Activated effector memory CD4-positive, alpha-beta T cell treated with anti-CD3 and anti-CD28 coated beads, Interleukin-2, amount 50 U/mL, for 16 hours (primary cell): ENCODE measurements at places on chromosomes 4 and X.
A peak's percentile ranks its signal among the peaks of the same experiment; 100 is the strongest.

- peak; percentile 59 for DNase-seq
Observed at GRCh38 chrX:17242470-17242869, 132.5 kb upstream of the NHS start.

- DNase-seq, result no peak
Observed at GRCh38 chr4:13982010-13982409, 354.5 kb upstream of the BOD1L1 start.

DNA sequence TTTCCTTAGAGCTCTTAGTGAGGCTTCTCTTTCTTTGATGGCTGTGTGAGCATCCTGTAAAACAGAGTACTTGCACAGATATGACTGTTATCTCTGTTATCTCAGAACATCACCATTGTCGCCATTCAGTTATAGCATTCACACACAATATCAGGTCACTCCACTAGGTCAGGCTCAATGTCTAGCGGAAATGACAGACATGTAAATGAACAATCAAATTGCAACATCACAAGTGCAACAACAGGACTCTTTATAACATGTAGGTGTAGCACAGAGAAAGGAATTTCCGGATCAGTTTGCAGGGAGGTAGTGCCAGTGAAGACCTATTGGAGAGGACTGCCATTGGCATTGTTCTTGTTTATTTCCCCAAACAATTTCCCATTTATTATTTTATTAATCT is 43.2 kb upstream of the IGSF1 start:
- DNase-seq, result no peak

- no peak for DNase-seq
Observed at GRCh38 chr4:145839151-145839550, 99.5 kb downstream of the ZNF827 start.

DNA sequence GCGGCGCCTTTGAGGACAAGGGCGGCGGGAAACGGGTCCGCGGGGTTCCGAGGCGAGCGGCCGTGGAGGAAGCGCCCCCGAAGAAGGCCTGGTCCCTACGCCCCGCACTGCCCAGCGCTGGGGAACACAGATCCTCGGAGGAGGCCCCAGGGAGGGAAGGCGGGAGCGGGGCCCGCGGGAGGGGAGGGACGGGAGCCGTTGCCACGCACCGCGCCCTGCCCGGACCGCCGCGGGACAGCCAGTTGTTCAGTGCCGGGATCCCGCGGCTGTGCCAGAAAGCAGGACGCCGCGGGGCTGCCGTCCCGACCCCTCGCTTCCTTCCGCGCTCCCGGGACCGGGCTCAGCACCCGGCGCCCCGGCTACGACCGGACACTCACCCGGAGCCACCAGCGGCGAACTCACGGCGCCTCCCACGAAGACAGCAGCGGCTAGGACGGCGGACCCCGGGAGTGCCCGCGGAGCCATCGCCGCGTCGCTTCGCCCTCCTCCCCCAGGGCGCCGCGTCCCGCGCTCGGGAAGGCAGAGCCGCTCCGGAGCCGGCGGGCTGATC is 278 bp downstream of the RELL1 start:
- DNase-seq, result peak; percentile 82

- no peak for DNase-seq
Observed at GRCh38 chr4:93710847-93711430, 117.6 kb upstream of the ATOH1 start.

GRCh38 chrX:2638279-2638678 is 52.8 kb upstream of the CD99 start:
- no peak for DNase-seq
